ENCODE measurements at places on chromosomes 2 and 18. TPM values are rescaled to one million over a fixed set of nuclear protein-coding genes. Genes with fewer than 3 reads are reported as not detected.
A peak's percentile ranks its signal among the peaks of the same experiment; 100 is the strongest.

- DNase-seq, result no peak
Measured at GRCh38 chr2:96546797-96547196, 10.2 kb downstream of the ARID5A start.

DNA sequence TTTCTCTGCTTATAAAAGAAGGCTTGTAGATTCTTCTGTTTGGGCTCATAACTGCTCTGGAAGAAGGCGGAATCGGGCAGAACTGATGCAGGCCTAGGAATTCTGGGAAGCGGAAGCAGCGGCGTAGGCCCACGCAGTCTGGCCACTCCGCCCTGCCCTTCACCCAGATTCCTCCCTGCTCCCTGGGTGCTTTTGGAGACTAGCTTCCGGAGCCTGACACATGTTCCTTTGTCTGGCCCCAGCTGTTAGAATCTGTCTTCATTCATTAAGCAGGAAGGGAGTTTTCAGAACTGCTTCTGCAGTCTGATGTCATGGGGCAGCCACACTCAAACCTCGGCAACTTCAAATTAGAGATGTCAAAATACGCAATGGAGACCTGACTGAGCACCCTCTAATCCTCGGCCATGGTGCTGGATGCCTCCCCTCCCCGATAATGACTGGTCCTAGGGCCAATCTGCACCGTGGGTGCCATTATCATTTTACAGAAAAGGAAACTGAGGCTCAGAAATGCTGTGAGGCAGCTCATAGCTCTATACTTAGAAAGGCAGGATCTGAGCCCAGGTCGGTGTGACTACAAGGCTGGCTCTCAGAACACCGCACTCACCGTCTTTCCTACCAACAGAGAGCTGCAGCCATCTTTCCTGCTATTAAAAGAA lies 275.7 kb downstream of the MYCN start:
- DNase-seq, result no peak

- no peak for DNase-seq
Measured at GRCh38 chr2:126894082-126894481, 4.6 kb upstream of the TEX51 start.

- DNase-seq, result no peak
Measured at GRCh38 chr2:147356157-147356556, 488.7 kb upstream of the ACVR2A start.

DNA sequence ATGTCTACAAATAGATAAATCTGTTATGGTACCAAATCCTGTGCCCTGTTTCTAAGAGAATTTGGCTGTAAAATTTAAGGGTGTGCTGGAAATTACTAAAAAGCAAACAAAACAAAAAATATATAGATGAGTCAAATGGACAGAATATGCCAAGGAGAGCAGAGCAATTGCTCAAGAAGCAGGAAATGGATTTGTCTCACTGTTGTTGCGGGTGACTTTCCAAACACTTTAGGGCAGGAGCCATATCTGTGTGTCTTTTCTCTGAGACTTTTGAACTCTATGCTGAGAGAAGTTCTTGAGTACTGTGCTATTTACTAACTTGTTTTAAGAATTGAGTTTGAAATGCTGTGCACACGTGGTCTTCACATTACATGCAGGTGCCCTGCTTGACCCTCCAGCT lies 221.7 kb downstream of the PHLPP1 start:
- DNase-seq, result no peak

Gene C2orf81
- total RNA-seq, result 0.34 TPM

Gene STARD6
- not detected for total RNA-seq

DNA sequence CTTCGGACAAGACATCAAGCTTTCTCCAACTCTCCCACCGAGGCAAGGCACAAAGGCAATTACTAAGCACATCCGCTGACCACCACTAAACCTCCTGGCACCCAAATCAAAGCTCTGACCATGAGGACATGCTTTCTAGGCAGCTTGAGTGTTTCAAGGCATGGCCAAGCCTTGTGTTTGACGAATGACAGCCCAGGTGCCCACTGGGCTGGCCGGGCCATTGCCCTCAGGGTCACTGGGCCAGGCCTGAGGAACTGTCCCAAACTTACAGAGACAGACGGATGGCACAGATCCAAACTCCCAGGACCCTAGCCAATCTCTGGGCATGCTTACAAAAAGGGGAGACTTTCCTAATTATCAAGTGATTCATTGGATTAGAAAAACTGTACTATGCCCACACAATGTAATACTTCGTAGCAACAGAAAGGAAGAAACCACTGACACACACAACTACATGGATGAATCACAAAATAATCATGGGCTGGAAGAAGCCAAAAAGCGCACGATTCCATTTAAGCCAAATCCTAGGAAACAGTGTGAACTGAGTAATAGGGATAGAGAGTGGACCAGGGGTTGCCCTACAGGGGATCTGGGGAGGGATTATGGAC lies 20.2 kb downstream of the CRACDL start:
- DNase-seq, result no peak

GRCh38 chr2:230234845-230235244 lies 9.3 kb downstream of the SP140 start:
- peak; percentile 6 for DNase-seq

DNA sequence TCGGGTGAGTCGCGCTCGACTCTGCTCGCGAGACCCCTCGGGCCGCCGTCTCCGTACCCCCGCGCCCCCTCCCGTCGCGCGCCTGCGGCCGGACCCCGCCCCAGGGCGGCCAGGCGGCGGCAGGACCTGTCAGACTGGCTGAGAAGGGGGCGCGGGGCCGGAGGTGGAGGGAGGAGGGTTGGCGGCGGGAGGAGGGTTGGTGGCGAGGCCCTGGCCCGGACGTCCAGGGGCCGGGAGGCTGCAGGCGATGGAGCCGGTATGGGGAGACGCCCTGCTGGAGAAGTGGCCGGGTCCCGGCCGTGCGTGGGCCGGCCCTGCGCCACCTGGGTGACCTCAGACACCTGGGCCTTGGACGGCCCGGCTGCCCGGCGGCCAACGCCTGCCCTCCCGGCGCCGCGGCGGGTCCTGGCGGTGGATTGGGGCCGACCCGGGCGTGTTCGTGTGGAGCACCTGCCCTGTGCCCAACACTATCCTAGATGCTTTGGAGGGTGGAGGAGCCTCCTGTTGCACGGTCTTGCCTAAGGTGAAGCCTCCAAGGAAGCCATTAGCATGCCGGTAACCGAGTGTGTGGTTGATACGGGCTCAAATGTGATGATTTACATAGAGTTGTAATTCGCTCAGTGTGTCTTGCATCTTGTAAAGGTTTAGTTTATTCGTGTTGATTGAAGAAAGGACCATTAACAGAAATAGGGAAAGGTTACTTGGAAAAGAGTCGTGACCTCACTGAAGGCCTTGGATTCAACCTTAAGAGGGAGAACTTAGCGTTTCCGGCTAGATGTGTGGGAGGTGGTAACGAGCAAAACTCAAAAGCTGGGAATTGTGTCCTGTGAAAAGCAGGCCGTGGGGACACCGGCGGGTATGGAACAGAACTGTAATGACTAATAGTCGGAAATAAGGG lies 550 bp downstream of the MYL12B start:
- no peak for DNase-seq

DNA sequence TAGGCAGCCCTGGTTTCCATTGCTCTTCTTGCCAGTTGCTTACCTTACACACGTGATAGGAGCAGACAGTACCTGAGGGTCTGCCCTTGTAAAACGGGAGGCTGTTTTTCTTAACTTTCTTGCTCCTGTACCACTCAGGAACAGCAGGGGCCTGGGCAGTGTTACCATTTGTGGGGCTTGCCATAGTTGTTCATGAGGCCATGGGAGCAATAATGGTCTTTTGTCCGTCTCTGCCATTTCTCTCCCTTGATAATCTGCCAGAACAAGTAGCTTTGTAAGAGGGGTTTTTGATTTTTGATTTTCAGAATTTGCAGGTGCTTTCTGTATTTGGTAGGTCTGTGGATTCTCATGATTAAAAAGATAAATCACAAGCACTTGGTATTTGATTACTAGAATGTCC lies 259.0 kb downstream of the PHLPP1 start:
- DNase-seq, result no peak

DNA sequence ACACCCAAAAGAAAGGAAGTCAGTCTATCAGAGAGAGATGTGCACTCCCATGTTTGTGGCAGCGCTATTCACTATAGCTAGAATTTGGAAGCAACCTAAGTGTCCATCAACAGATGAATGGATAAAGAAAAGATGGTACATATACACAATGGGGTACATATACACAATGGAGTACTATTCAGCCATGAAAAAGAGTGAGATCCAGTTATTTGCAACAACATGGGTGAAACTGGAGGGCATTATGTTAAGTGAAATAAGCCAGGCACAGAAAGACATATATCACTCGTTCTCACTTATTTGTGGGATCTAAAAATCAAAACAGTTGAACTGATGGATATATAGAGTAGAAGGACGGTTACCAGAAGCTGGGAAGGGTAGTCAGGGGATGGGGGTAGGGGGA lies 99.9 kb upstream of the ZNF516 start:
- no peak for DNase-seq

DNA sequence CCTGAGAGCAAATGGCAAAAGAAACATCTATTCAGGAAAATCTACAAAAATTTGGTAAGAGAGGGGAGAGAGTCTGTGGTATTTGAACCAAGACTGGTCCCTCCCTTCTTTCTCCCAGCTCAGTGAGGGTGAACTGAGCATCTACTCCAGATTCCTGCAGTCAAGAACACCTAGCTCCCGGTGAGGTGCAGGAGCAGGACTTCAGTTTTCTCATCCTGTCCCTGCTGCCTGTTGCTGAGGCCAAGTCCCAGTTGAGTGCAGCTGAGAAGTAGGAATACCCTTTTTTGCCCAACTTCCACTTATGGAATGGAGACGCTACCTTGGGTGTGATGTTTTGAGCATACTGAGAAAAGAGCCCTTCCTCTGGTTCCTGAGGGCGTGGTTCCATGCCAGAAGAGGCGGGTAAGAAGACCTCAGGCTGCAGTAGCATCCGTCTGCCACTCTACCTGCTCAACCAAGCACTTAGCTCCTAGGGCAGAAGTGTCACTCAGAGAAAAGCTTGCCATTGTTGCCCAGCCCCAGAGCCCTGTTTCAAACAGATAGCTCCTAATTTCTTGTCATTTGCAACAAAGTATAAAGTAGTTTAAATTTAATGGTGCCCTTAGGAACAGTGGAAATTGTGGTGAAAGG lies 112.9 kb downstream of the SOS1 start:
- DNase-seq, result no peak

DNA sequence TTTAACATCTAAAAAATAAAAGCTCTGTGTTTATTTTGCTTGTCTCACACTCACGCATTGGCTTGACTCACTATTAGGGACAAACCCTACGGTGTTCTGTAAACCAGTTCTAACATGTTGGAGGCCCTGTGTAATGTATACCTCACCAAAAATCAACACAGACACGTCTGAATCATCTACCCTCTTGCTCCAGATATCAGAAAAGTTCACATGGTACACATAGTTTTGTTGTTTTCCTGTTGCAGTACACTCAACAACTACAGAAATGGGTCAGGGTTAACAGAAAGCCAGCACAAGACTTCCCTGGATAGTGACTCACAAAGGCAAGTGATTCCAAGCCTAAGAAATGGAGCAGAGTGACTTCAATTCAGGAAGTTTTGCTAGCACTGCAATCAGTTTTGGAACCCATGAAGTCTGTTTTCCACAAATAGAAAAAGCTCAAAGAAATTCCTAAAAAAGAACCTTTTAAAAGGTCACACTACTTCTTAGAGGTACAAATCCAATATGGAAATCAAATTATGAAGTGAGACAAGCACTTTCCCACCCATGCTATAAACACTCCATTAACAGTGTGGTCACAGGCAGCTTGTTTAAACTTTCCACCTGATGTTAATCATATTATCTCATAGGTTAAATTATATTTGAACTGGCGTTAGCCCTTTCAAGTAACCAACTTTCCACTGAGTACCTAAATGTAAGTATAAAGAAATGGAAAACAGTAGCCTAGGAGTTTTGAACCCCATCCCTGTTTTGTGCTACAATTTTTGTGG lies 87.4 kb downstream of the GAREM1 start:
- peak; percentile 86 for DNase-seq

Gene RAD51AP2
- total RNA-seq, result not detected

GRCh38 chr2:53021292-53021691 lies 746.3 kb upstream of the CHAC2 start:
- DNase-seq, result no peak

Gene TBR1
- total RNA-seq, result 0.03 TPM

DNA sequence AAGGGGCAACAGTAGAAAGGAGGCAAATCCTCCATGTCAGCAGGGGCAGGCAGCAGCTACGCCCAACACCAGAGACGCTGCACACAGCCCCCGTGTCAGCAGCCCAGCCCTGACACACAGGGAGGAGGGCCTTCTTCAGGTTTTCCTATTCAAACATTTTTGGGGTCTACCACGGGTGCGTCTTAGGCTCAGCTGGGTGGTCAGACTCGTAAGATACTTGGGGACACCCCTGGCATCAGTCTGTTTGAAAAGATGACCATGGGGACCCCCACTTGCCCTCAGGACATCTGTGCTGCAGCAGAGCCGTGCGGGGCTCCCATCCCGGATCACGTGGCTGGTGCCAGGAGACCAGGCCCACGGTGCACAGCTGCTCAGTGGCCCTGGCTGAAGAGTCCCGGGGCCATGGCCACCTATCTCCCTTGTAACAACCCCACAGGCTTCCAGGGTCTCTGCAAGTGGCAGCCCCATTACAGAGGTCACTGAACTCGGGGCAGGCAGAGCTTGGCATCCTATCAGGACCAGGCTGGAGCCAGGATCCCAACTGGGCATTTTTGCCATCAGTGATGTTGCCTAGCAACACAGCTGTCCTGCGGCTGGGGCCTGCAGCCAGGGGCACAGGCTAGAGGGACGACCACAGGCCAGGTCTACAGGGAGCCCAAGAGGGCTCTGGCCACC lies 82.5 kb downstream of the EDAR start:
- no peak for DNase-seq

- no peak for DNase-seq
Measured at GRCh38 chr18:31267823-31268481, 50.0 kb upstream of the DSG1 start.

GRCh38 chr2:2850218-2850755 lies 519.2 kb upstream of the MYT1L start:
- DNase-seq, result no peak

GRCh38 chr2:237418300-237418699 lies 4.3 kb upstream of the COL6A3 start:
- DNase-seq, result no peak

- no peak for DNase-seq
Measured at GRCh38 chr2:23549051-23549450, 164.1 kb downstream of the KLHL29 start.

Gene CCDC141
- total RNA-seq, result not detected

DNA sequence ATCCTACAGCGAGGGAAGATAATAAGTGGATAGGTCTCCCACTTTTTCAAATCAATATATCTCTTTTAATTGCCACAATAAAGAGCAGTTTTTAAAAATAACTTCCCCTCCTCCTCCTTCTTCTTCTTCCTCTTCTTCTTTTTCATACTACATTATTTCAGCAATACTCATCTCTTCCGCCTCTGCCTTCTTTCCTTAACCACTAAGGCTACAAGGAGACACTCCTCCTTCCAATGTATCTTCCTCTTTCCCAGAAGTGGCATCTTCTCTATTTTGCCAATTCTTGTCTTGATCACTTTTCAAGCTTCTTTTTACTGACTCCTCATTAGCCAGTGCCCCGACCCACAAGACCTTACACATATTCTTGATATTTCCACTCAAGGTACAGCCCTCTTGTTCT lies 546.6 kb upstream of the CHAC2 start:
- no peak for DNase-seq

- DNase-seq, result no peak
Measured at GRCh38 chr2:105488285-105488684, 89.4 kb upstream of the FHL2 start.

Gene EPC2
- 19.5 TPM for total RNA-seq

Gene RUFY4
- total RNA-seq, result not detected

GRCh38 chr2:200741468-200742202 lies 70.1 kb upstream of the BZW1 start:
- DNase-seq, result no peak

GRCh38 chr18:13011719-13012118 lies 20.6 kb downstream of the CEP192 start:
- no peak for DNase-seq

GRCh38 chr2:16019060-16019480 lies 78.7 kb downstream of the MYCN start:
- no peak for DNase-seq

Gene DSC2
- 1.3 TPM for total RNA-seq
